ENCODE measurements at places on chromosomes 11 and 22.
A peak's percentile ranks its signal among the peaks of the same experiment; 100 is the strongest.

DNA sequence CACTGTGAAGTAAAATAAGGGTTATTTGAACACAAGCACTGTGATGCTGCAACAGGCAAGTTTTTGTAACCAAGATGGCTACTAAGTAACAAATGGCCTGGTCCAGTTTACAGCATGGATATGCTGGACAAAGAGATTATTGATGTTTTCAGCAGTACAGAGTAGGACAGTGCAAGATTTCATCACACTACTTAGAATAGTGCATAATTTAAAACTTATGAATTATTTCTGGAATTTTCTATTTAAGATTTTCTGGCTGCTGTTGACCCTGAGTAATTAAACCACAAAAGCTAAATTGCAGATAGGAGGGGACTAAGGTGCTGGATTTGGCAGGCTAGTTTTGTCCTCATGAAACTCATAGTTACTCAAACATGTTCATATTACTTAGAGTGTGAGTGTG lies 33.1 kb downstream of the CEP295 start:
- no peak for DNase-seq

GRCh38 chr11:16923987-16924386 lies 90.2 kb downstream of the PLEKHA7 start:
- DNase-seq, result no peak

- DNase-seq, result no peak
Observed at GRCh38 chr11:61725781-61726231, 26.6 kb upstream of the MYRF start.

DNA sequence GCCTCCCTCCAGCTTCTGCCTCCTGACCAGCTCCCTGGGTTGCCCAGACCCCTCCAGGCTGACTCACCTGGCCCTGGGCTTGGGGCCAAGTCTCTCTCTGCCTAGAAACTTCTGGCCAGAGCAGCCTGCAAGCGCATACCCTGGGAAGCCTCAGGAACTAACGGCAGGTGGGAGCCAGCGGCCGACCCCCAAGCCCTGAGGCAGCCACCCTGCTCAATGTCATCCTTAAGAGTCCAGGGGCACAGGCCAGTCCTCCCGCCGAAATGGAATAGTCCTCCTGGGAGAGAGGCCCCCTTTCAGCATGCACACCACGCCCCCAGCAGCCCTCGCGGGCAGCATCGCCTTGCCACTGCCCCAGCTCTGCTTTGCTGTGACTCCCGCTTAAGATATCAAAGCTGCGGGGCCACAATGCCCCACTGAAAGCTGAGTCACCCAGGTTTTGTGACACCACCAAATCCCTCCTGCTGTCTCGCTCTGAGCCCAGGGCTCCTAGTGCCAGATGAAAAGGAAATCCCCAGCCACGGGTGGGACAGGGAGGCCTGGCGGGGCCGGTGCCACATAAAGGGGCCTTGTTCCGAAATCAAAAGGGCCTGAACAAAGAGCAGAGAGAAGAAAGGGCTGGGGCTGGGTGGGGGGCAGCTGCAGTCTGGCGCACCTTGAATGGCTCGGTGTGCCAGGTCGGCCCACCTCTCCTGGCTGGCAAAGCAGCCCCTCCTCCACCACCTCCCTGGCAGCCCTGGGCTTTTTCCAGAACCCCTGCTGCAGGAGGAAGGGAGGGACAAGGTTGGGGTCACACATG lies 21.4 kb upstream of the FGF3 start:
- DNase-seq, result no peak

GRCh38 chr11:3231550-3231850 lies 717 bp downstream of the MRGPRE start:
- no peak for DNase-seq

- no peak for DNase-seq
Observed at GRCh38 chr11:73106347-73106746, 35.8 kb downstream of the FCHSD2 start.

- no peak for DNase-seq
Observed at GRCh38 chr11:127071606-127072005, 71.0 kb upstream of the KIRREL3 start.

GRCh38 chr11:58330861-58331260 lies 28.0 kb downstream of the OR5B17 start:
- DNase-seq, result no peak

- no peak for DNase-seq
Observed at GRCh38 chr22:45879552-45879949, 97.4 kb downstream of the WNT7B start.

- DNase-seq, result no peak
Observed at GRCh38 chr11:113234888-113235287, 79.5 kb upstream of the TTC12 start.

DNA sequence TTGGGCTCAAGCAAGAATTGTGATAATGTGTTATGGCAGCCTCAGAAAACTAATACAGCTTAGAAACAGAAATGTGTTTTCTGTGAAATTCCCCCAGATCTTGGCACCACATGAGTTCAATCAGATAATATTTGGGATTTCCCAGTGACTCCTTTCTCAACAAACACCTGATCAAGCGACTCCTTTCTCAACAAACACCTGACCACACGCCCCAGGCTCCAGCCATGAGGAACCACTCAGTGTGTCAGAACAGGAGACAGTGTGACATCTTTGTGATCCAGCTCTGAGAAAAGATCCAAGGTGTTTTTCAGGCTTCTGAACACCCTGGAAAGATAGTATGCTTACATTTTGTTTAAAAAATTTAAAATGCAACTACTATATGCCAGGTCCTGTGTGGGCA lies 1.9 kb upstream of the UVRAG start:
- no peak for DNase-seq

- no peak for DNase-seq
Observed at GRCh38 chr11:80929031-80929805, 1488.4 kb upstream of the TENM4 start.

GRCh38 chr11:36261094-36261493 lies 28.1 kb downstream of the COMMD9 start:
- no peak for DNase-seq

DNA sequence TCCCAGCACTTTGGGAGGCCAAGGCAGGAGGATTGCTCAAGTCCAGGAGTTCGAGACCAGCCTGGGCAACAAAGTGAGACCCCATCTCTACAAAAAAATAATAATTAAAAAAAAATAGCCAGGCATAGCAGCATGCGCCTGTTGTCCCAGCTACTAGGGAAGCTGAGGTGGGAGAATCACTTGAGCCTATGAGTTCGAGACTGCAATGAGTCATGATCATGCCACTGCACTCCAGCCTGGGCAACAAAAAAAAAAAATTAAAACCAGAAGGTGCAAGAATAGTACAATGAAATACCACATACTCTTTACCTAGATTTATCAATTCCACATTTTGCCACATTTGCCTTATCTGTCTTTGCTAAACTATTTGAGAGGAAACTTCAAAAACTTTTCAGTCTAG lies 8.2 kb downstream of the DPF2 start:
- no peak for DNase-seq

- no peak for DNase-seq
Observed at GRCh38 chr11:98736833-98737232, 283.9 kb upstream of the CNTN5 start.

DNA sequence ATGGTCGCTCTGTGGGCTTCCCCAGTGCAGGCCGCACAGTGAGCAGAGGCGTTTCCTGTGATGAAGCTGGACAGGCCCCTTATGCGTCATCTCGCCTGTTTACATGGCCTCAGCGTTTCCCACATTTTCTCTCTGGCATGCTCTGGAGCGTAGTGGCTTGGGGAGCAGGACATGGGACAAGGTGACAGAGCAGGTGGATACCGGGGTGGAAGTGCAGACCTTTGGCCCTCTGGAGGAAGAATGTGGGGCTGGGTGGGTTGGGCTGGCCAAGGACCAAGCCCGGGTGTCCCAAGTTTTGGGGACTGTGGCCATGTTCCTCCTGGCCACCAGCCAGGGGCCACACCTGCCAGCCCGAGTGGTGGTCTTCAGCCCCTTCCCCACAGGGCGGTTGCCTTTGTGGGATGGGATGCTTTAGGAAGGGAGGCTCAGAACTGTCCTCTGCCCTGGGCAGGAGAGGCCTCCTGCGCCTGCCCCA lies 446.6 kb downstream of the TBC1D22A start:
- no peak for DNase-seq

DNA sequence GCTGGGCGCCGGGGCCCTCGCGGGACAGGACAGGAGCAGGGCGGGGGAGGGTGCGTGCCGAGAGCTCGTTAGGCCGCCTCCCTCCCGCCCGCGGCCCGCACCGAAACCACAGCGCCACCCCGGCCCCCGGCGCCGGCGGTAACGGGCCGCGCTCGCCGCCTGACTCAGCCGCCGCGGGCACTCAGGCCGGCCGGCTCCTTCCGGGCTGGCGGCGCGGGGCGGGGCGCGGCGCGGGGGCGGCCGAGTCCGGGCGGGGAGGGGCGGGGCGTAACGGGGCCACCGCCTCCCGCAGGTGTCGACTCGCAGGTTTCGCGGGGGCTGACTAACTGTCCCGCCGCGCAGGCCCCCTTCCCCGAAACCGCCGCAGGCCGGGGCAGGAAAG lies at the start of gene AP5B1:
TSS of gene AP5B1 (minus strand) at position 207 of the 382 bp plus-strand sequence. CDS start 385 bp downstream, outside the sequence.
- DNase-seq, result peak; percentile 86

DNA sequence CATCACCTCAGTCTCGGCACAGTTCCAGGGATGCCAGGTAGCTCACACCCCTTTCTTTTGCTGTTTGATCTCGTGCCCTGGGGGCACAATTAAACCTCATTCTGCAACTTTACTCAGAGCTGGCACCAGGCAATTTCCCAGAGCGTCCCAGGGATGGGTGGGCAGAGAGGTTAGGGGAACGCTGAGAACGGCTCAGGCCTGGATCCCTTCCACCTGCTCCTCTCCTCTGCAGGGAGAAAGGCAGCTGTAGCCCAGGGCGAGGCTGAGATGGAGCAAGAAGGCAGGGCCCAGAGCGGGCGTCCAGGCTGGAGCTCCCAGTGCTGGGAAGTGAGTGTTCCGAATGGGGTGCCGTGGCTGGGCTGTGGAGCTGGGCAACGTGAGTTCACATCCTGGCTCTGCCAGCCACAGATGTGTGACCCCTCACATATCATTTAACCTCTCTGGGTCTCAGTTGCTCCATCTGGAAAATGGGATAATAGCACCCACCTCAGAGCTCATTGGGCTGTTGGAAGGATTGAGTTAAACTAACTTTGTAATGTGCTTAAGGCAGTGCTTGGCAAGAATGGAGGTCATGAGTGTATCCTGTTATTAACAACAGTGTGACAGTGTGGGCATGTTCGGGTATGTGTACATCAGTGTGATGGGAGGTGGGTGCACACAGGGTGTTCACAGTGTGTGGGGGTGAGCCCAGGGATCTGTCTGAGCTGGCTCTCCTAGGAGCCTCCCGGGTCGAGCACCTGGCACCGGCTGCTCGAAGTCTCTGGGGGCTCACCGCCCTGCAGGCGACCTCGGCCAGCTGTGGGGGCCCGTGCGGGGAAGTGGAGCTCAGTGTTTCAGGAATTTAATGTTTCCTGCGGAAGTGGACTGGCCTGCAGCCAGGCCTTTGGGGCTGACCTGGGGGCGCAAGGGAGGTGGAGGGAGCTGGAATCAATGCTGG lies 15.5 kb downstream of the OTUB1 start:
- DNase-seq, result no peak

DNA sequence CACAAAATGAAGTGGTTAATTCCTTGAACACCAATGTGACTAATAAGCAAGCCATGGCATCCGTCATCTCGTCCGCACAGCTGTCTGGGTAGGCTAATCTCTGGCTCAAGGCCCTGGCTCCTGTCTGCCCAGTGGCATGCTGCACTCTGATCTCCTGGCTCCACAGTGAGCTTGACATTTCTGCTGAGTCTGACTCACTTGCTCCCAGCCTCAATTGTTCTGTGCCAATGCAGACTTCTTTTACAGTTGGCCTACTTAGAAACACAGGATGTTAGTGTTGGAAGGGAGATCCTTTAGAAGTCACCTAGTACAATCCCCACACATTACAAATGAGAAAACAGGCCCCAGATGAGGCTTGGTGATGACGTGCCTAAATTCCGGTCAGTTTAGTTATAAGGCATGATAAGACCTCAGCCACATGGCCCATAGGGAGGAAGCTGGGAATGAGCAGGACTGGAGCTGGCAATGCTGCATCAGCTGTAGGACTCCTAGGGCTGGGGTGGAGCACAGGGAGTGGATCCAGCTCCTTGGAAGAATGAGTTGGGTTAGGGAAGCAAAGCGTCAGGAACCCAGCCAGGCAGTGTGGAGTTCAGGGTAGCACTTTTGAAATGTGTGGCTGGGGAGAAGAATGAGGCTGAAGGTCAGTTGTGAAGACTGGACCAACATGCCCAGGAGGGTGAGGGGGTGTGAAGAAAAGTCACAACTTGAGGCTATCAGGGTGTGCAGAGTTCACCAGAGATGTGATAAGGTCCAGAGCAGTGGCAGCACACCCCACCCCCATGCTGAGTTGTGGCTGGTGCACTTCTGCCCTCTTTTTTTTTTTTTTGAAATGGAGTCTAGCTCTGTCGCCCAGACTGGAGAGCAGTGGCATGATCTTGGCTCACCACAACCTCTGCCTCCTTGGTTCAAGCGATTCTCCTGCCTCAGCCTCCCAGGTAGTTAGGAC lies 70.2 kb upstream of the EED start:
- peak; percentile 75 for DNase-seq

- no peak for DNase-seq
Observed at GRCh38 chr11:110526323-110526722, 96.6 kb downstream of the FDX1 start.

- DNase-seq, result no peak
Observed at GRCh38 chr22:36298118-36298517, 45.2 kb downstream of the APOL1 start.

DNA sequence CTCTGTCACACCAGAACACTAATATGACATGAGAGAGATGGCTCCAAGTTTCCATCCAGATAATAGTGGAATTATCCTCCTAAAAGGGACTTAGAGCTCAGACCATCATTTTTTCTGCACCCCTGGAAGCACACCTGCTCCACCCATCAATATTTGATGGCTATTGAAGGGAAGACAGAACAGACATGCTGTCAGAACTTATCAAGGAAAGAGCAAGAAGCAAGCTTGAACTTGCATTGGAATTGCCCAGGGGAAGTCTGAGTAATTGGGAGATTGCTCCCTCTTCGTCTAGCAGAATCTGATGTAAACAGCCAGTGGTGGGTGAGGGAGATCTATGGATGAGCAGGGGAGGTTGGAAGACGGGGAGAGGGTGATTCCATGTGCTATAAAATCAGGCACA lies 874.4 kb upstream of the TENM4 start:
- no peak for DNase-seq

- no peak for DNase-seq
Observed at GRCh38 chr11:75541193-75542087, 15.7 kb upstream of the GDPD5 start.

- DNase-seq, result no peak
Observed at GRCh38 chr11:82818409-82819043, 81.7 kb downstream of the PRCP start.

GRCh38 chr11:58046231-58046630 lies 15.5 kb downstream of the OR6Q1 start:
- no peak for DNase-seq

Data from H54 (cell line).